Stimulated activated CD4-positive, alpha-beta T cell treated with anti-CD3 and anti-CD28 coated beads, Interleukin-2, amount 100 ng/mL, for 48 hours (primary cell): ENCODE measurements at places on chromosomes 4 and X.

DNA sequence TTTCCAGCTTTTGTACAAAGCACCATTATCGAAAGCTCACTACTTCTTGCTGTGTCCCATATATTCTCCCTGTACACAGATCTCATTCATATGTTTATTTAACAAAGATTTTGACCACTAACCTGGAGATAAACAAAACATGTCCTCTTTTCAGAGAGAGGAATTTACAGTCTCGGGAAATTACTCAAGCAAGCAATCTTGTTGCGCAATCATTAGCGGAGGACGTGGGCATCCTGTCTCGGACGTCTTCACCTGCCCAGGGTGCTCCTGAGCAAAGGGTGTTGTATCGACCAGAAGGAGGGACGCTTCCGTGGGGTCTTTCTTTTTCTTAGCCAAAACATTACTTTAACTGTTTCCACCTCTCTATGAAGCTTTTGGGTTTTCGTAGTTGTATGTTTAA, 66.5 kb upstream of the CLCN4 start:
- no peak for DNase-seq

GRCh38 chr4:26218677-26219605, 101.9 kb upstream of the RBPJ start:
- DNase-seq: no peak

DNA sequence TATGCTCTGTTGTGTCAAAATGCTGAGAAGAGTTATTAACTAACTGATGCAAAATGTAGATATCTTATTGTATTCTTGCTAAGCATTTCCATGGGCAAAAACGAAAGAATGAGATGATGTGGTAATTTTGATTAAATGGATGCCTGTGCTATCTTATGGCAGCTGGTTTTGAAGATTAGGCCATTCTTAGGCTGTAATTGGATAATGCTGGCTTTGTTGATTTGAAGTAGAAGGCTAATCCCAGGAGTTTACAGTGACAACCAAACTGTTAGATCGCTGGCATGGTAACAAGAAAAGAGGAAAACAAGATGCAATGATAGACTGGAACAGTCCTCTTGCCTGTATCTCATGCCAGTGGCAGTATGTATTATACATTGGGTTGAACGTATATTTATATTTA, 74.1 kb upstream of the WDR44 start:
- no peak for DNase-seq

- no peak for DNase-seq
Observed at GRCh38 chrX:108090491-108091263, 665 bp downstream of the PSMD10 start.

DNA sequence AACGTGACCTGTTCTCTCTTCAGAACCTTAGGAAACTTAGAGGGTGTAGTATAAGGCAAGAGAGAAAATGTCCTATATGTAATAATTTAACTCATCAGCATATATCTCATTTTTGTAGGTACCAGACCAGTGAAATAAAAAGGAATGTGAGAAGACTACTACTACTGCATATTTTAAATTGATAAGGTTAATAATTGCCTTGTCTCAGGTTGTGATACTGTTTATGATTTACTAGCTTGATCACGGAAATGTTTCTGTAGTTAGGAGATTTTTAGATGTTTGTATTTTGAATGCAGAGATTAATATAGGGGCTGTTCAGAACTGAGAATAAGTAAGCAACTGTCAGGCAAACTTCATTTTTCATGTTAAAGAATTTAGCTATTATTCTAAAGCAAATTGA, 1563.4 kb downstream of the C4orf33 start:
- no peak for DNase-seq

- DNase-seq: no peak
Observed at GRCh38 chrX:74449937-74450330, 28.6 kb downstream of the SLC16A2 start.

- DNase-seq: no peak
Observed at GRCh38 chr4:2451821-2452785, 16.8 kb upstream of the RNF4 start.

- DNase-seq: no peak
Observed at GRCh38 chr4:156751486-156751885, 220.1 kb downstream of the PDGFC start.

- no peak for DNase-seq
Observed at GRCh38 chr4:86942185-86942666, 7.4 kb downstream of the AFF1 start.
